D721Med (cell line): ENCODE measurements at places on chromosomes 4 and X.

DNA sequence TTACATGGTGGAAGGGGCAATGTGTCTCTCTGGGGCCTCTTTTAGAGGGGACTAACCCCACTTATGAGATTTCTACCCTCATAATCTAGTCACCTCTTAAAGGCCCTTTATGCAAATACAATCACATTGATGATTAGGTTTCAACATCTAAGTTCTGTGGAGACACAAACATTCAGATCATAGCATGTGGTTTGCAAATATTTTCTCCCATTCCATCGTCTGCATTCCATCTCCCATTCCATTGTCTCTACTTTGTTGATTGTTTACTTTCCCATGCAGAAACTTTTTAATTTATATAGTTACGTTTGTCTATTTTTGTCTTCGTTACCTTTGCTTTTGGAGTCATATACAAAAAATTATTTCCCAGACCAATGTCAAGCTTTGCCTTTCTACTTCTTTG lies 927.5 kb upstream of the INTU start:
- DNase-seq: no peak

GRCh38 chr4:57763070-57763469 lies 652.9 kb upstream of the IGFBP7 start:
- DNase-seq: no peak

DNA sequence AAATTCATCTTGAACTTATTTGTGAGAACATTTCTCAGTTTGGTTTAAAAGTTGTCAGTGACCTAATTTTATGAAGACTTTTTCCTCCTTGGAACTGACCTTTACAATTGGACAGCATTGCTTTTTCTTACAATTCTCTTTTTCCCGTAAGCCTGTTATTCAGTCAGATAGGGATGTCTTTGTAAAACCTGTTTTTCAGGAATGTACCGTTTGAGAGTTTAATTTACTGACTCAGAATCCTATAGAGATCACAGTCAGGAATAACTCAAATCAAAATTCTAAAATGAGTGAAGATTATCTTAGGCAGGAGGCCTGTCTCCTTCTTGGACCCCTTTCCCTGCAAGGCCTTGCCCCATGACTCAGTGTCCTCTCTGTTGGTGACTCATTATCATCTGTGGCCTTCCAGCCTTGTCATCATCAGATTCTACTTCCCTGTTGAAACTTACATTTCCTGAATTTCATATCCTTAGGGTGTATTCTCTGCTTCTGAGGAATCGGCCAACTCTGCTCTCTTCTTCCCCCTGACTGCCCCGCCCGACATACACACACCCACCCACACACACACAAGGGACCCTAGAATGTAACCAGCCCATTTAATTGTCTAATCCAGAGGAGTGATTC lies 99.8 kb downstream of the ARHGAP10 start:
- DNase-seq: no peak

DNA sequence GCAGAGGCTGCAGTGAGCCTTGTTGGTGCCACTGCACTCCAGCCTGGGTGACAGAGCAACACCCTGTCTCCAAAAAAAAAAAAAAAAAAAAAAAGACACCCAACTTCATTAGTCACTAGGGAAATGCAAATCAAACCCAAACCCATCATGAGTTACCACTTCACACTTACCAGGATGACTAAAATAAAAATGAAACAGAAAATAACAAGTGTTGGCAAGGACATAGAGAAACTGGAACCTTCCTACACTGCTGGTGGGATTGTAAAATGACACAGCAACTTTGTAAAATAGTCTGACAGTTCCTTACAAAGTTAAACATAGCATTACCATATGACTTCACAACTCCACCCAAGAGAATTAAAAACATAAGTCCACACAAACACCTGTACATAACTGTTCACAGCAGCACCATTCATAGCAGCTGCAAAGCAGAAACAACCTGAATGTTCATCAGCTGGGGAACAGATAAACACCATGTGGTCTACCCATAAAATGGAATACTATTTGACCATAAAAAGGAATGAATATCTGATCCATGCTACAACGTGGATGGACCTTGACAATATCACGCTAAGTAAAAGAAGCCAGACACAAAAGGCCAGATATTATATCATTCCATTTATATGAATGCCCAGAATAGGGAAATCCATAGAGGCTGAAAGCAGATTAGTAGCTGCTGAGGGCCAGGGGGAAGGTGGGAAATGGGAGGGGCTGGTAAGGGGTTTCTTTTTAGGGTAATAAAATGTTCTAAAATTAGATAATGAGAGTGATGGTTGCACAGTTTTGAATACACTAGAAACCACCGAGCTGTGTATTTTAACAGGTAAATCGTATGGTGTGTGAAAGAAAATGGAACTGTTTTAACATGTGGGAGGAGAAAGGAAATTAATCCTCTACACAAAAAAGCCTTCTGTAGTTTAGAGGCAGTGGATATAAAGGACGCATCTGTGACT lies 18.3 kb downstream of the CD99L2 start:
- DNase-seq: no peak

- no peak for DNase-seq
Observed at GRCh38 chr4:47819178-47819577, 18.7 kb downstream of the CORIN start.

- no peak for DNase-seq
Observed at GRCh38 chr4:184444953-184445309, 29.4 kb downstream of the IRF2 start.

GRCh38 chr4:28444886-28445496 lies 1584.3 kb downstream of the STIM2 start:
- no peak for DNase-seq

DNA sequence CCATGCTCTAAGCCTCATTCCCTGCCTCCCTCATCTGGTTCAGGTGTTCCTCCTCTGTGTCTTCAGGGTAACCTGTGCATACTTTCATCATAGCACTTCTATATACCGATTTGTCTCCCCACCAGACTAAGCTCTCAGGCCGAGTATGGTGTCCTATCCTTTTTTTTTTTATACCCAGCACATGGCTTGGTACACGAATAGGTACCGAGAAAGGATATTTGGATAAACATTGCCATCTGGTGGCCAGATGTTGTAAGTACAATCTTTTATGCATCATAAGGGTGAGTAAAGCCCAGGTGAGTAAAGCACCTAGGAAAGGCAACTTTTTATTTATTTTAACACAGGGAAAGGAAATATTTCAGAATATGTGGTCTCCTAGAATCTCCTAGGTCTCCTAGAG lies 68.4 kb downstream of the MID2 start:
- no peak for DNase-seq

DNA sequence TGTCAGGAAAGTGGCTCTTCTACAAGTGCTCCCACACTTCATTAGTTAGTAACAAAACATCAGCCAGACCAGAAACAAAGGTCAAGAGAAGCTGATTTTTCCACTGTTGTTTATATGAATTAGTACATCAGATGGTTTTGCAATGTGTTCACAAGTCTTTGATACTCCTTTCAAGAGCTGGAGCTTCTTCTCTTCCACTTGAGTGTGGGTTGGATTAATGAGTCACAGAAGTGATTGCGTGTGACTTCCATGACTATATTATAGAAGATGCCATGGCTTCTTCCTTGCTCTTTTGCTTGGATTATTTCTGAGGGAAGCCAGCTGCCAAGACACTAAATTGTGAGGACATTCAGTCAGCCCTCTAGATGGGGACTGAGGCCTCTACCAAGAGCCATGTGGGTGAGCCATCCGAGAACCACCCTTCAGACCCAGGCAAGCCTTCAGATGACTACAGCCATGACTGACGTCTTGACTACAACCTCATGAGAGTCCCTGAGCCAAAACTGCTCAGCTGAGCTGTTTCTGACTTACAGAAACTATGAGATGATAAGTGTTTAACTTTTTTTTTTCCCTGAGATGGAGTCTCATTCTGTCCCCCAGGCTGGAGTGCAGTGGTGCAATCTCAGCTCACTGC lies 18.1 kb downstream of the SOWAHB start:
- DNase-seq: no peak

GRCh38 chrX:2468261-2469195 lies 32.2 kb downstream of the DHRSX start:
- no peak for DNase-seq

- DNase-seq: no peak
Observed at GRCh38 chr4:35965300-35965699, 279.0 kb downstream of the ARAP2 start.

DNA sequence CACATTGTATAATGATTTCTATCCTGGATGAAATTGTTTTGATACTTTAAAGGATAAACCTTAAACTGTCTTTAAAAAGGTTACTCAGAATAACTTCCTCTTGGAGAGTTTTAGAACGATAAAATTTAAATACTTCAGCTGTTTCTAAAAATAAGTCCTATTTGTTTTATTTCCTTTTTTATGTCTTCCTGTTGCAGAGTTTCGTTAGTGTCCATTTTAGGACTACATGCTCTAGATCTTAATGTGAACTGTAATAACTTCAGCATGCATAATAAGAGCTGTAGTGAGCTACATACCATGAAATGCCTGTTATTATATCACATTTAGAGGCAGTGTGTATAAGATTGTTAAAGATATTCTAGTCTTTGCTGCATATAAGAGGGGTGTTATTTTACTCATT lies 14.6 kb downstream of the ATP10D start:
- DNase-seq: no peak

- peak; percentile 60 for DNase-seq
Observed at GRCh38 chr4:186723292-186724057, at the start of gene FAT1. TSS of gene FAT1 (minus strand) at chr4:186723856. CDS start at chr4:186709827, 14,029 bp downstream.

GRCh38 chrX:76428243-76429130 lies 977 bp downstream of the MAGEE1 start:
- DNase-seq: no peak

DNA sequence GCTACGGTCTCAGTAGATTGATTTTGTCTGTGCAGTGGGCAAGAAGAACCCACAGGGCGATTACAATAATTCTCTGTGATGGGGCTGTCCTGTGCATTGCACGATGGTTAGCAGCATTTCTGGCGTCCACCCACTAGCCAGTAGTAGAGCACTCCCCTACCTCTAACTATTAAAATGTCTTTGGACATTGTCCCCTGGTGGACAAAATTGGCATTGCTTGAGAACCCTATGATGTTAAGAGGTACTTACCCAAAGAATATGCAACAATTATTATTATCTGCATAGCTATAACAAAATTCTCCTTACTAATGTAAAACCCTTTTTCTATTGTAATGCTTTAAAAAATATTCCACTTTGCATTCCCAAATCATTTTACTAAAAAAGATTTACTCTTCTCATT lies 109.5 kb upstream of the VCX3A start:
- no peak for DNase-seq

- no peak for DNase-seq
Observed at GRCh38 chr4:174933083-174933482, 14.9 kb downstream of the ADAM29 start.

GRCh38 chr4:4914965-4915845 lies 55.7 kb downstream of the MSX1 start:
- no peak for DNase-seq
